GM23248 (cell line): ENCODE measurements at places on chromosomes 12 and 14.

DNA sequence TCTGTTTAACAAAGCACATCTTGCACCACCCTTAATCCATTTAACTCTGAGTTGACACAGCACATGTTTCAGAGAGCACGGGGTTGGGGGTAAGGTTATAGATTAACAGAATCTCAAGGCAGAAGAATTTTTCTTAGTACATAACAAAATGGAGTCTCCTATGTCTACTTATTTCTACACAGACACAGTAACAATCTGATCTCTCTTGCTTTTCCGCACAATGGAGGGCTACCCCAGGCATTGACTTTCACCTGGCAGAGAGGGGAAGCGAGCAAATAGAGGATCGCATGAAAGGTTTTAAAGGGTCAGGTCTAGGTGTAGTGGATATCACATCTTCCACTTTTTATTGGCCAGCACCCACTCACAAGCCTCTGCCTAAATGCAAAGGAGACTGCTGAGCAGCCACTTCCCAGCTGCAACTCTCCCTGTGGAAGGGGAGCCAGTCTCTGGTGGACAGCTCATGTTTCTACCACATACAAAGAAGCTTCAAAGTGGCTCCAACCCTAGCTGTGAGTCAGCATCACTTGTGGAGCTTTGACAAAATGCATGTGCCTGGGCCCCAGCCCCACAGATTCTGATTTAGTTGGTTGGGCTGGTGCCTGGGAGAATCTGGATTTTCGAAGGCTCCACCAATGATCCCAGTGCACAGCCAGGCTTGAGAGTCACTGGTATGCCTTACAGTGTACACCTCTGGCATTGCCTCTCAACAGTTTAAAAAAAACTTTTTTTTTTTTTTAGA is 7.2 kb upstream of the FNTB start:
- DNase-seq, result peak; percentile 68
- H3K4me3 ChIP-seq, result no peak overlapping the region
- H3K4me1 ChIP-seq, result no peaks in the 10 kb centered on the region
- H3K27me3 ChIP-seq, result peaks cover 4% of the 10 kb centered on the region
- no peaks in the 10 kb centered on the region for H3K36me3 ChIP-seq

GRCh38 chr12:26097046-26097878 is 27.6 kb downstream of the BHLHE41 start:
- H3K27me3 ChIP-seq, result no peaks in the 10 kb centered on the region
- DNase-seq, result peak; percentile 88
- H3K27ac ChIP-seq, result peak overlapping the region; percentile 41
- H3K4me3 ChIP-seq, result peak overlapping the region; percentile 51
- no peaks in the 10 kb centered on the region for H3K36me3 ChIP-seq

- H3K4me1 ChIP-seq, result no peaks in the 10 kb centered on the region
- H3K36me3 ChIP-seq, result no peaks in the 10 kb centered on the region
- peaks cover 22% of the 10 kb centered on the region for H3K27me3 ChIP-seq
- no peak overlapping the region for H3K4me3 ChIP-seq
These were observed 53.7 kb downstream of the CCDC88C start for GRCh38 chr14:91363776-91364523.

GRCh38 chr14:85601246-85601645 is 71.3 kb downstream of the FLRT2 start:
- no peak overlapping the region for H3K4me3 ChIP-seq
- no peaks in the 10 kb centered on the region for H3K27me3 ChIP-seq
- H3K36me3 ChIP-seq, result peaks cover 16% of the 10 kb centered on the region; the same call in 1 of the 2 replicates
- DNase-seq, result peak; percentile 20
- peaks cover 18% of the 10 kb centered on the region for H3K4me1 ChIP-seq

DNA sequence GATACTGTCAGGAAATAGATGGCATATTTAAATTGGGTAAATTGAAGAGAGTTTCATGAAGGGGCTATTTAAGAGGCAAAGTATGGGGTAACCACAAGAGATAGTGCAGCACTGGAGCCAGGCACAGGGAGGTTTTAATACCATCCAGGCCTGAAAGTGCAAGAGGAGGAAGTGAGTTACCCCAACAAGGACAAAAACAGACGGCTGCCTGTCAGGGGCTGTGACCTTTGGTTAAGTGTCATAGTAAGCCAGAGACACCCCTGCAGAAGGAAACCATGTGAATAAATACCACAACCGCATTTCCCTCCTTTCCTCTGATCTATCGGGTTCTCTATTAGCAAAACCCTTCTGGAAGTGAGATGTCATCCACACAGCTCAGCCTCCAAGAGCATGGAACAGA is 122.0 kb upstream of the DHRS4 start:
- H3K36me3 ChIP-seq, result no peaks in the 10 kb centered on the region
- no peak overlapping the region for H3K27ac ChIP-seq
- no peak overlapping the region for H3K4me3 ChIP-seq
- DNase-seq, result no peak
- peaks cover 14% of the 10 kb centered on the region for H3K4me1 ChIP-seq

- no peaks in the 10 kb centered on the region for H3K36me3 ChIP-seq
- H3K4me1 ChIP-seq, result peaks cover 55% of the 10 kb centered on the region
- H3K27me3 ChIP-seq, result no peaks in the 10 kb centered on the region
- H3K27ac ChIP-seq, result peak overlapping the region; percentile 58
- peak; percentile 75 for DNase-seq
These were observed 67.4 kb upstream of the ACTN1 start for GRCh38 chr14:69046476-69046860.

GRCh38 chr12:22126758-22127157 is 80.7 kb downstream of the CMAS start:
- no peaks in the 10 kb centered on the region for H3K36me3 ChIP-seq
- no peak overlapping the region for H3K4me3 ChIP-seq
- H3K27me3 ChIP-seq, result peaks cover 14% of the 10 kb centered on the region; the same call in 1 of the 2 replicates
- H3K27ac ChIP-seq, result no peak overlapping the region
- DNase-seq, result no peak

GRCh38 chr14:98579140-98579539 is 692.9 kb downstream of the BCL11B start:
- no peaks in the 10 kb centered on the region for H3K4me1 ChIP-seq
- no peaks in the 10 kb centered on the region for H3K27me3 ChIP-seq
- no peak for DNase-seq
- no peak overlapping the region for H3K27ac ChIP-seq

DNA sequence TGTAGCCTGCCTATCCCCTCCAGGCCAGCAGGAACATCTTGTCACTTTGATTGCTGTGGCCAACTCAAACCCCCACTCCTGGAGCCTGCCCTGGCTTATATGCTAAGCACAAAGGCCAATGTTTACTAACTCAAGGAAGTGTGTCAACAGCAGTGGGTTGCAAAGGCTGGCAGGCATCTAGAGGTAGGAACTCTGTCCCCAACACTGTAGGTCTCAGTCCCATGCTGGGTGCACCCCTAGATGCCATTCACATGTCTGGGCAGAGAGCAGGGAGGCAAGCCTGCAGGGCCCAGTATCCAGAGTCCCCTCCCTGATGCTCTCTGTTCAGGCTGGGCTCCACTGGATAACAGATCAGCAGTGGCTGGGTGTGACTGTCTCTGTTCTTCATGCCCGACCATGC is 1.6 kb upstream of the HPD start:
- no peak overlapping the region for H3K4me3 ChIP-seq
- no peaks in the 10 kb centered on the region for H3K36me3 ChIP-seq
- H3K4me1 ChIP-seq, result peaks cover 22% of the 10 kb centered on the region
- no peak overlapping the region for H3K27ac ChIP-seq

DNA sequence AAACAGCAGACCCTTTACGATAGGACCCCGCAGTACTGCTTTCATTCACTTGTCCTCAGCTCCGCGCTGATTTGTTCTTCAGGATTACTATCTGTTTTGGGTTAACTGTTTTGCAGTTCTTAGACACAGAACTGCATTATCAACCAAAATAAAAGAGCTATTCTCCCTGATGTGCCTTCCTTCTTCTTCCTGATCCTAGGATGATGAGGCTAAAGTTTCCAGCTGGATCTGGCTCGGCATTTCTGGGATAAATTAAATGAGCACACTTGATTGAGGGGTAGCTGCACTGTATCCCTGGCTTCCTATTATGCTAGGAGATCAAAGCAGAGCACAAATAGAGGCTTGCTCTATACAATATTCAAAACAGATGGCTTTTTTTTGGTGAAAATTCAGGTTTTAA is 165.7 kb downstream of the FBXL14 start:
- H3K27ac ChIP-seq, result no peak overlapping the region; the same call in 1 of the 2 replicates
- DNase-seq, result no peak
- H3K36me3 ChIP-seq, result 0 out of 2 replicates have a peak, but pooled peaks cover 3% of the 10 kb centered on the region
- peaks cover 24% of the 10 kb centered on the region for H3K4me1 ChIP-seq
- no peaks in the 10 kb centered on the region for H3K27me3 ChIP-seq
- H3K4me3 ChIP-seq, result no peak overlapping the region

DNA sequence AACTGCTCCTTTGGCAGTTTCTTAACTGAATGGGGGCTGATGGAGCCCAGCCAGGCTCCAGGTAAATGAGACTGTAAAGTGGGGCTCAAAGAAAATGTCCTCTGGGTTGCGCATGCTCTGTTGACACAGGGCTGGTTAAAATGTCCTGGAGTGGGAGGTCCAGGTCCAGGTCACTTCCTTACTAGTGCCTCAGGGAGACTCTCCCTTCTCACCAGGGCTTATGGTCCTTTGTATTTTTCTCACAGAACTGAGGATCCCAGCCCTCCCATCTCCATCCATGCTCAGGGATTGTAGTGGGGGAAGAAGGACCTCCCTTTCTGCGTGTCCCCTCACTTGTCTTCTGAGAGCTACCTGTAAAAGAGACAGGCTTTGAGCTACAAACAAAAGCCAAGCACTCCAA is 77.5 kb downstream of the SSPN start:
- H3K27ac ChIP-seq, result no peak overlapping the region
- peaks cover 39% of the 10 kb centered on the region for H3K4me1 ChIP-seq
- no peak overlapping the region for H3K4me3 ChIP-seq
- no peaks in the 10 kb centered on the region for H3K27me3 ChIP-seq
- DNase-seq, result no peak

GRCh38 chr12:50636505-50636904 is 127.4 kb upstream of the ATF1 start:
- H3K4me1 ChIP-seq, result peaks cover 23% of the 10 kb centered on the region
- H3K27me3 ChIP-seq, result no peaks in the 10 kb centered on the region
- DNase-seq, result no peak
- no peak overlapping the region for H3K27ac ChIP-seq
- no peak overlapping the region for H3K4me3 ChIP-seq
- 0 out of 2 replicates have a peak, but pooled peaks cover 2% of the 10 kb centered on the region for H3K36me3 ChIP-seq

- H3K27ac ChIP-seq, result peak overlapping the region; percentile 69
- peaks cover 28% of the 10 kb centered on the region for H3K4me1 ChIP-seq
- no peaks in the 10 kb centered on the region for H3K36me3 ChIP-seq
These were observed 114.8 kb upstream of the FLRT2 start for GRCh38 chr14:85415015-85415712.

GRCh38 chr12:12927211-12928079 is 24.5 kb downstream of the GPRC5D start:
- no peaks in the 10 kb centered on the region for H3K27me3 ChIP-seq
- no peak overlapping the region for H3K27ac ChIP-seq
- no peaks in the 10 kb centered on the region for H3K36me3 ChIP-seq
- no peak overlapping the region for H3K4me3 ChIP-seq
- no peak for DNase-seq

GRCh38 chr14:29222671-29223268 is 456.2 kb downstream of the FOXG1 start:
- H3K36me3 ChIP-seq, result no peaks in the 10 kb centered on the region
- H3K27ac ChIP-seq, result no peak overlapping the region
- peaks cover 9% of the 10 kb centered on the region; the same call in 1 of the 2 replicates for H3K4me1 ChIP-seq
- H3K27me3 ChIP-seq, result no peaks in the 10 kb centered on the region
- H3K4me3 ChIP-seq, result peak overlapping the region; percentile 61
- DNase-seq, result peak; percentile 79

DNA sequence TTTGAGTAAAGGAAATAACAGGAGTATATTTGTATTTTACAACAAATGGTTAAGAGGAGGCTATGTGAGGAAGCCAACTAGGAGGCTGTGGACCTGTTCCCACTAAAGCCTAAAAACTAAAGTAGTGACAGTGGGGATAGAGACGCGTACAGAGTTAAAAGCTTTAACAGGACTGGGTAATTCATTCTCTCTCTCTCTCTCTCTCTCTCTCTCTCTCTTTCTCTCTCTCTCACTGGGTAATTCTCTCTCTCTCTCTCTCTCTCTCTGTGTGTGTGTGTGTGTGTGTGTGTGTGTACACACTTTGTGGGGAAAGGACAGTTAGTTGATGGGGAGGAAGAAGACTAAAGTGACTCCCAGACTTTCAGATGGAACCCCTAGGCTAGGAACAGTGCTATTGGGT is 16.3 kb downstream of the ERC1 start:
- H3K4me3 ChIP-seq, result no peak overlapping the region
- H3K4me1 ChIP-seq, result no peaks in the 10 kb centered on the region
- H3K36me3 ChIP-seq, result no peaks in the 10 kb centered on the region
- no peaks in the 10 kb centered on the region for H3K27me3 ChIP-seq
- no peak overlapping the region for H3K27ac ChIP-seq

GRCh38 chr12:53869500-53869899 is 69.1 kb upstream of the HOXC13 start:
- no peak overlapping the region for H3K27ac ChIP-seq
- H3K4me3 ChIP-seq, result no peak overlapping the region
- DNase-seq, result no peak

GRCh38 chr14:60980811-60981632 is at the start of the genes SLC38A6 and TRMT5:
Gene SLC38A6, plus strand, starts transcription at chr14:60981245. Its CDS starts 33 bp downstream, at chr14:60981278.
Gene TRMT5, minus strand, starts transcription at chr14:60981079. Its CDS starts 106 bp downstream, at chr14:60980973.
- H3K27me3 ChIP-seq, result no peaks in the 10 kb centered on the region
- DNase-seq, result peak; percentile 98
- H3K36me3 ChIP-seq, result peaks cover 6% of the 10 kb centered on the region; the same call in 1 of the 2 replicates
- H3K27ac ChIP-seq, result peak within 1 kb of the TSS; percentile 95

DNA sequence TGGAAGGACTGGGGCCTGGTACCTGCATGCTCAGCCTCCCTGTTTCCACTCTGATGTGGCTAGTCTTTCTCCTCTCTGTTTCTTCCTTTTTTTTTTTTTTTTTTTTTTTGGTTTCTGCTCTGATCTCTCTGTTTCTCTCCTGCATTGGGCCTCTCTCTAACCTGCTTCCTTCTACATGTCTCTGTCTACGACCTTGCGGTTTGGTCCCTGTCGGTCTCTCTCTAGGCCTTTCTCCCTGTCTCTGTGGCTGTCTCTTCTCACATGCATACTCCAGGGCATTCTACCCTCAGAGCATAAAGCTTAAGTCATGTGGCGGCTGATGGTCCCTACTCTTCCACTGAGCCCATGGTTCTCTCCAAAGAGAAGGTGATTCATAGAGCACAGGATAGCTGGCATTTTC is 1096.6 kb downstream of the BCL11B start:
- no peaks in the 10 kb centered on the region for H3K36me3 ChIP-seq
- H3K27me3 ChIP-seq, result no peaks in the 10 kb centered on the region
- H3K4me1 ChIP-seq, result no peaks in the 10 kb centered on the region

DNA sequence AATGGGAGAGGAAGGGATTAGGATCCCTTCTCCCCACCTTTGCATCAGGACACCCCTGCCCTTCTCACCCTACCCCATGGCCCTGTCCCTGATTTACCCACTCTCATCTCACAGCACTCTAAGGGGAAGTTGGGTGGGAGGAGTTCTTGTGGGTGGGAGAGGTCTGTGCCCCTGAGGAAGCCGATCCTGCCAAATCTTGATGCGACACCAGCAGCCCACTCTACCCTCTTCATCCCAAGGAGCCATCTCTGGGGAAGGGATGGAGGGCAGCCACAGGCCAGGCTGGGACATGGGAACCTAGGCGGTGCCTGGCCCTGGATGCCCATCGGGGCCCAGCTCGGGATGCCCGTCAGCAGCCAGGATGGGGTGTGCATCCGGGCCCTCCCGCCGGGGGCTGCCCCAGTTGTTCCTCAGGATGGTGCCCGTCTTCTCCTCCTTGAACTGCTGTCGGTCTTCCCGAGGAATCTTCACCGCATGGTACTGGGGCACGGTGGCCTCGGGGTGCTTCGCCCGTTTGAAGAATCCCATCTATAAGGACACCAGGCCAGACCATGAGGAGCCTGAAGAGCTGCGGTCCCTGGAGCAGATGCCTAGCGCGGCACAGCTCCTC is 22.8 kb downstream of the ITGA7 start:
- DNase-seq, result no peak
- H3K27ac ChIP-seq, result no peak overlapping the region
- no peaks in the 10 kb centered on the region for H3K36me3 ChIP-seq
- no peaks in the 10 kb centered on the region for H3K27me3 ChIP-seq

- DNase-seq, result peak; percentile 14
- no peaks in the 10 kb centered on the region for H3K27me3 ChIP-seq
- no peak overlapping the region for H3K4me3 ChIP-seq
- H3K4me1 ChIP-seq, result peaks cover 10% of the 10 kb centered on the region
- H3K27ac ChIP-seq, result no peak overlapping the region
These were observed 10.8 kb upstream of the ACTR6 start for GRCh38 chr12:100189636-100190394.
